ENCODE measurements at places on chromosomes 5 and 9. TPM values are rescaled to one million over a fixed set of nuclear protein-coding genes. Genes with fewer than 3 reads are reported as not detected.
A peak's percentile ranks its signal among the peaks of the same experiment; 100 is the strongest.

DNA sequence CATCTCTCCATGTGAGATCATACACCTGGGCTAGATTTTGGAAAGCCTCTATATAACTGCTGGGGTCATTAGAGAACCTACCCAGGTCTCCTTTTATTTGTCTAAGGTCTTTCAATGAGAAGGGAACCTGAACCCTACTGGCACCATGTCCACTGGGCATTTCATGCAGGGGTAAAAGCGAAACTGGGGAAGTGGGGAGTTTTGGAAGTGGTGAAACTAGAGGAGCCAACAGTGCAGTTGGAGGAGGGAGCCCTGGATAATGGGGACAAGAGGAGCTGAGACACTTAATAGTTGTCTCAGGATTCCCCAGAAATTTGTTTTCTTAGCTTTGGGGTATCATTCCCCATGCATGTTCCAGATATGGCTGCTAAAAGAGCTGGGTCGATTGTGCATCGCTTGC lies 169.0 kb upstream of the NREP start:
- no peak for DNase-seq

DNA sequence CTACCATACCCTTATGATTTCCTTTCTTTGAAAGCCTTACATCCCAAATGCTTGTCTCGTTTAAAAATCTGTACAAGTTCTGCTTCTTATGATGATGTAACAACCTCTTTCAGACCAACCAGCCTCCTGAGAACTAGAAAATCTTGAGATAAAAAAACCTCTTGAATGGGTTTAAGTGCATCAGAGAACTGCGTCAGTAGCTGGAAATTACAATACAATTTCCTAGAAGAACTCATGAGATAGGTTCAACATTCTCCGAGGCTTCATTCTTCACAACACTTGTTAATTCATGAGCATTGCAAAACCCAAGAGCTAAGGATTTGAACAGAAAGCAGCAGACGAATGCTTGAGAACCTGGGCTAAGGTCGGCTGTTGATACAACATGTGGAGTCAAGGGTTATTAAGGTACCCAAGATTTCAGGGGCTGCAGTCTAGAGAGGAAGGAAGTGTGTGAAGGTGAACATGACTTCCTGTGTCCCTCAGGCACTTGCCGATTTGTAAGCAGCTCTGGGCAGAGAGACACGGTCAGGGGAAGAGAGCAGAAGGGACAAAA lies 286.0 kb downstream of the ICE1 start:
- DNase-seq: no peak

DNA sequence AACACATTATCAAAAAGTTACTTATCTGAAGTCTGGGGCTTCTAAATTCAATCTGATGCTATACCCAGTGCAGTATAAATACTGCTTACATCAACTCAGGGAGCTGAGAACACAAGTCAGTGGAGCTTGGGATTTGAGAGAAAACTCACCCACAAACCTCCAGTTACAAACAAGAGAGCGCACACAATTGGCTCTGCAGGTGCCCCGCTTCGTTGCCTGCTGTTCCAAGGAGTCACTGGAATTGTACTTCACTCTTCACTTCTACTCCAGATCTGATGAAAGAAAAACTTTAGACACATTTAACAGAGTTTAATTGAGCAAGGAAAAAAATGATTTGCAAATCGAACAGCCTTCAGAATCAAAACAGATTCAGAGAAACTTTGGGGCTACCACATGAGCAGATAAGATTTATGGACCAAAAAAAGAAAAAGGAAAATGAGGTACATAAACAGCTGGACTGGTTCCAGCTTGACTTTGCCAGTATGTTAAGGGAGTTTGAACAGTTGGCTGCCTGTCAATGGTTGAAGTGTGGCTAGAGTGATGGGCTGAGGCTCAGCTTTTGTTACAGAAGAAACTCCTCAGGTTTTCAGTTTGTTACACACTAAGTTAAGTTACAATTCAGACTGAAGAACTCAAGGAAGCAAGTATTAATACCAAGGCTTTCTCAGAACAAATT lies 156.6 kb downstream of the AOPEP start:
- DNase-seq: no peak

DNA sequence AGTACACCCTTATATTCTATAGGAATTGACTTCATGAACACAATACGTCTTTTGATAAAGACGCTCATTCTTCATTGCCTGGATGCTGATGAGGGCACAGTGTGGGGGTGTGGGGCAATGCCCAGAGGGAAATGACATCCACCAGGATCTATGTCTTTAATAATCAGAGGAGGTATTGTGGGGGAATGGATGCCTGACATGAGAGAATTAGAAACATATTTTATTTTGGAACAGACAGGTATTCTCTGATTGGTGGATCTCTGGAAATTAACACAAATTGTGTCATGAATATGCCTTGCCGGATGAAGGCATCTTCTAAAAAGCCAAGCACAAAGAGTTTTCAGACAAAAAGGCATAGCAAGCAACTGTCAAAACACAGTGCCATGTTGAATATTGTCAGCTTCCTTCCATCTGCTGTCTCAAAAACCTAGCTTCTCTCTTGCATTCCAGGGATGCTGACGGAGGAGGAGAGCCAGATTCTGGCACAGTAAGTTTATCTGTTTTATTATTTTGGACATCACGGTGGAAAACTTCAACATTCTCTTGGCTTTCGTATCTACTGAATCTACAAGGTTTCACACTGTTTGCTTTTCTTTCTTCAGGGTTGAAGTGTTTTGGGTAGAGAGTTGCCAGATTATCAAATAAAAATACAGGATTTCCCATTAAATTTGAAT lies 3.9 kb upstream of the C5orf58 start:
- DNase-seq: no peak

- no peak for DNase-seq
Observed at GRCh38 chr9:107541523-107541922, 52.0 kb upstream of the KLF4 start.

GRCh38 chr5:143176048-143176447 lies 227.4 kb downstream of the NR3C1 start:
- DNase-seq: no peak

GRCh38 chr5:110738503-110738811 lies 350 bp upstream of the SLC25A46 start:
- DNase-seq: no peak

DNA sequence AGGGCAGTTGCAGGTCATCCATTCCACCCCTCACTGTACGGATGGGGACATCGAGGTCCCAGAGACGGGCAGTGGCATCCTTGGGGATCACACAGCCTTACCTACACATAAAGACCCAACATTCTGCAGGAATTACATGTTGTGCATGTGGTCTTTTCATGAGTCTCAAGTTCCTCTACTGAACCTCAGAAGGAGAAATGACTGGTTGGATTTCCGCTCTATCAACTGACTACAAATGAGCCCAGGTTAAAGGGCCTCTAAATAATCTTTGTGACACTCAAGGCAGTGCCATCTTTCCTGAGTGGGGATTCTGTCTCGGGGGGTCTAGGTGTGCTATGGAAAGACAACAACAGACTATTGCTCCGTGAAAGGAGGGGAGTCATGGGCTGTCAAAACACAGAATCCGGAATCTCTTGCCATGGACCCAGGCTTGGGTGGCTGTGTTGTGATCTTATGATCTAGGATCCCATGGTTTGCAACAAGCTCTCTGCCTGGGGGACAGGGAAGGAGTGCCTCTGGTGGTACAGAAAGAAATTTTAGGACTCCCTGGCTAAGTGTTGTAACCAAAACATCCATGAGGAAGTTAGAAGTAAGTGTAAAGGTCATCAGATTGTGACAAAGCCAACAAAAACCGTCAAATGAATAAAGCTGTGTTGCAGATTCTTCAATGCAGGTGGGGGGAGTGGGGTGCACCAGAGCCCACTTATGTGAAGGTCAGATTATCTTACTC lies 1.9 kb upstream of the SLC31A2 start:
- DNase-seq: no peak

DNA sequence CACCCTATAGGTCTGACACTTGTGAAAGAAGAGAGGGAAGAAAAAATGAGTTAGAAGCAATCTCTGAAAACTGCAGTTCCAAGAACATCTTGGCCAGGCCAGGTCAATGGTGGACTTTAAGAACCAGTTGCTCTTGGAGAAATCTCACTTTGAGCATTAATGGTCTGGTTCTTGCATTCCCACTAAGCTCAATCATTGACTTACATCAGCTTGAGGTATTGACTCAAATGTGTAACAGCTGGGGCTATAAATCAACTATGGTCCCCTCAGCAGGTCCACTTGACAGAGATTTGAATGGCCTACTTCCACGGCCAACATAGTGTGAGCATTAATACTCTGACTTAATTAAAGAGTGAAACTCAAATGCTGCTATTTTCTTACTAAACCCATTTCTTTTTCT lies 357.8 kb upstream of the RGMB start:
- DNase-seq: no peak

DNA sequence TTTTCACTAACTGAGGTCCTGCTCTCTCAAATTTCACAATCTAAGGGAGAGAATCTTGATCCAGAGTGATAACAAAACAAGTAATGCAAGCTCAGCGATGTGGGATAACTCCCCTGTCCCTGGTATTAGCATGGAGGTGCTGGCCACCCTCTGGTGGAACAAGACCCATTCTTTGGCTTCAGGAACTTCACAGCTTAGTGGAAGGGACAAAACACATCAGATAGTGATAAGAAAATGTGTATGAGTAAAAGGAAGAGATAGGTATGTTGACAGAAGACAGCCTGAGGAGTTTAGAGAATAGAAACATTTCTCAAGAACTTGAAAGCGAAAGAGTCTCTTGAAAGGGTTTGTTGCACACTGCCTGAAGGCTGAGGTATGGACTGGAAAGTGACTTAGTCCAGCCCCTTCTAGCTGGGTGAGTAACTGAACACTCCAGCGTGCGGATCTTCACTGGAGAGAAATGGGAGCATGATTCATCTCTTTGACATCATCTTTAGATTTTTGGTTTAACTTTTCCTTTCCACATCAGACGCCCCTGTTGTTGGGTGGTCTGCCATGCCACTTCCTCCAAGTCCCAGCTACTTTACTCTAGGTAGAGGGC lies 25.4 kb upstream of the ZSWIM6 start:
- DNase-seq: no peak

DNA sequence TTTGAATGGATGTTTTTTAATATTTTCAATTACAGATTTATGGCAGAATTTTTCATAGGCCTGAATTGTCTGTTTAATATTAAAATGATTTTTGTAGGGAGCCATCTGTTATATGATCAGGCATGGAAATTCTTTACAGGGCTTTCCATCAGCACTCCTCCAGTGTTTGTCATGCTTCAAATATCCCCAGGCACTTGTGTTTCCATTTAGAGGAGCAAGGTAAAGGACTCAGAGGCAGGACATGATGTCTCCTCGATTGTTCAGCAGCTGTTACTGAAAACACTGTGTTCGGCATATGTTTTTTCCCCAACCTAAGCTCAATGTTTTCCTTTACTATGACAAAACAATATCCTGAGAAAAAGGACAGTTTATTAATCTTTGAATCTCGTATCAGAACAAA lies 172.3 kb upstream of the RFX3 start:
- DNase-seq: no peak

DNA sequence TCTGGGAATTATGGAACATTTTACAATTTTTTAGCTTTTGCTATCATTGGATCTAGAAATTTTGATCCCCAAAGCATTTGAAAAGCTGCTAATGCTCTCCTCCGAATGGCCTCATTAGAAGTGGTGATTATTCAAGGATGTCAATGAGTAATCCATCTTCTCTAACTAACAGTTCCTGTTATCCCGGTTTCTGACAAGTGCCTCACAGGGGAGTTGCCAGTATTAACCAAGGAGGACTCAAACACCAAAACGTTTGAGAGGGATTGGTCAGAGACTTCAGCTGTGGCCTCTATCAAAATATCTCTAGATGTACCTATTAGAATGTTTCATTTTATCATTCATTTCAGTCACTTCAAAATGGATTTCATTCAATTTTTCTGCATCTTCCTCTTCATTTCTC lies 208.3 kb upstream of the ITGA1 start:
- no peak for DNase-seq

GRCh38 chr5:1343315-1343751 lies 1.6 kb downstream of the CLPTM1L start:
- DNase-seq: peak; percentile 18

DNA sequence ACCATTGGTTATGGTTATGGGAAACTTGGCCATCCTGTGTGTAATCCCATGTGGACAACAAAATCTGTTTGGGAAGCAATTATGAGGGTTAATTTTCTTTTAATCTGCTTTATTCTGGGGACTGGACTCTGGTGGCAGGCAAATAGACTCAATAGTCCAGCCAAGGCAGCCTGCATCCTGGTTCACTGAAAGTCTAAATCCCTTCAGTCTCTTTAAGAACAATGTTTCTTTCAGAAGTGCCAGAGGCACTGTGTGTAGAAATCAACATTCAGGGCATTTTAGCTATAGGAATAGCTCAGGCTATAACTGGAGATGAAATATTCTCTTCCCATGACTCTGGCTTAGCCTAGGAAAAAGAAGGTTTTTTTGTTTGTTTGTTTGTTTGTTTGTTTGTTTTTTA lies 118.0 kb downstream of the SPATA31D1 start:
- no peak for DNase-seq

DNA sequence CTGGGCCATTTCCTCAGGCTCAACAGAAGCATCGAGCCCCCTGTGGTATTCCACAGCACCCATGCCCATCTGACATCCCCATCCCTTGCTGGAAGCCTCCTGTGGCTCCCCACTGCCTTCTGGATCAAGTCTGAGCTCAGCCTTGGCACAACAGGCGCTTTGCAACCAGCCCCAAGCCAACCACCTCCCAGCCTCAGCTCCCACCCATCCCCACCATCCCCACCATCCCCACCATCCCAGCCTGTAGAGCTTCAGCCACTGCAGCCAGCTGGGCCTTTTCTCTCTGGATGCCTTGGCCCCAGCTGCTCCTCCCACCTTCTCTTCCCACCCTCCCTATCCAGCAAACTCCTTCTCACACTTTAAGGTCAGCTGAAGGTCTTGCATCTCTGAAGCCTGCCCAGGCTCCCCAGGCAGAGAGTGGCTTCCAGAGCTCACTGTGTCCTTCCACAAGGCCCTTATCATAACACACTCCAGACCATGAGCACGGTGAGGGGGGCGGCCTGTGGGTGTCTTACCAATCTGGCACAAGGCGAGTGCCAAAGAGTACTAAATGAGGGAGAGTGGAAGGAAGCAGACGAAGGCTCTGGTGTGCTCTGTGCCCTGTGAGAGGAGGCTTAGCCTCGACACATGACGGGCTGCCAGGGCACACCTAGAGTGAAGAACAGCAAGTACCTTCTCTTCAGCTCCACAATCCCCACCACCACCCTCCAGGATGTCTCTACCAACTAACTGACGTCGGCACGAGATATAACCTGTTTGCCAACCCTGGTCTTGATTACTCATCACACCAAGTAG lies 6.5 kb downstream of the HIGD2A start:
- peak; percentile 90 for DNase-seq

SLC46A2 gene
- total RNA-seq: not detected

SLC45A2 gene
- not detected for total RNA-seq

SPAG8 gene
- 6.0 TPM for total RNA-seq

SYK gene
- 9.5 TPM for total RNA-seq

DNAJC25 gene
- total RNA-seq: 7.2 TPM
